ENCODE measurements at places on chromosomes 7 and 10.

DNA sequence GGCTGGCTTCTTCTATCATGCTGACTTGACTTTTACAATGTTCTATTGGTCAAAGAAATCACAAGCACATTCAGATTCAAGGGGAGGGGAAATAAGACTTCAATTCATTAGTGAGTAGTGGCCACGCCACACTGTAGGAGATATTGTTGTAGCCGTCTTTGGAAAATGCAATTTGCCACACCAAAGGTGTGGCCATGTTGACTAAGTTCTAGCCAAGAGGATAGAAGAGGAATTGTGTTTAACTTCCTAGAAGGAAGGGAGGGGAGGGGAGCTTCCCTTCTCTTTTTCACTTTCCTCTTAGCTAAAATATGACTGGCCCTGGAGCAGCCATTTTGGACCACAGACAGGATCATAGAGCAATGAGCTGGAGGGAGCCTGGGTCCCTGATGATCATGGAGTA is 3.4 kb upstream of the PRKAR2B start:
- DNase-seq, result no peak

GRCh38 chr7:132226046-132226956 is 350.0 kb downstream of the PLXNA4 start:
- no peak for DNase-seq

DNA sequence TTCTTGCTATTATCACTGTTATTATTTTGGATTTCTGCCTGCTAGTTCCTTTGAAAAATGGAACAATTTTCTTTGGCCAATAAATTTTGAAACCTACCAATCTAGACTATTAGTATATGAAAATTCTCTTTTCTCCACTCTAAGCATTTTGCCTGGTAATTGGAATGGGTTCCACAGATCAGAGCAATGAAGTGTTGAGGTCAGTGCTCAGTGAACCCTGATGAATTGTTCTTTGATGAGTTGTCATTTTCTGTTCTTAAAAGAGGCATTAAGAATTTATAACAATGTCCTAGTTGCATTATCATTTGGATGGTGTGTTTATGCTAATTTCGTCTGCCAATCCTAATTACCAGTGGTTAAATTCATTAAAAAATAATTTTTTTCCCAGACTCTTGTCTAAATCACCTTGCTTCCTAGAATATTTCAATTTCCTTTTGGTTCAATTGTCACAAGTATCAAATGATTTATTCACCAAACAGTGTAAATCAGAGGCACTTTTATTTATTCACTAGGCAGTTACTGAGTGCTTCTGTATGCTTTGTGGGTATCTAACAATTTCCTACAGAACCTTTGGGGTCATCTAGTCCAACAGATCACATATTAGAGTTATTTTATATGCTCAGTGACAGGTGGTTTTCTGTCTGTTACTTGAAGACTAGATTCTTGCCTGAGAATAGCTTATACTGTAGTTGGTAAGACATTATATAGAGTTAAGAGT is 239.0 kb downstream of the DNAJB9 start:
- no peak for DNase-seq

- no peak for DNase-seq
Measured at GRCh38 chr10:88271761-88272543, 311.2 kb downstream of the RNLS start.

- DNase-seq, result no peak
Measured at GRCh38 chr10:71912431-71912830, 51.8 kb upstream of the CHST3 start.

- DNase-seq, result no peak
Measured at GRCh38 chr10:93478873-93479272, 3.3 kb downstream of the MYOF start.

DNA sequence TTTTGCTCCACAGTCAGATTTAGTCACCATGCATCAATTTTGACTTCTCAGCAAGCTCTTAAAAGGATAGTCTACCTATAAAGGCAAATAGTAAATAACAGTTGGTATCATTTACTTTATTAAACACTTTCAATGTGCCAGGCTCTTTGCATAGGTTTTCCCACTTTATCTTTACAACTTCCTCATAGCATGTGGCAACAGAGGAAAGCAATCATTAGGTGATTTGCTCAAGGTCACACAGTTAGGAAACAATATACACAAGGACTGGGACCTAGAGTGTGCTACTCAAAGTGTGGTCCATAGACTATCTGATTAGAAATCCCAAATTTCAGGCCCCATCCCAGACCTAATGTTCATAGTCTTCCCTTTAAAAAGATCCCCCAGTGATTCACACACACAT is 212.3 kb downstream of the MTERF1 start:
- no peak for DNase-seq

GRCh38 chr10:102613785-102614184 is 30.5 kb upstream of the TRIM8 start:
- DNase-seq, result no peak

GRCh38 chr7:30134611-30135300 is at the start of gene MTURN:
Gene MTURN (plus strand): TSS chr7:30134986. CDS start chr7:30135137, 151 bp downstream.
- peak; percentile 39 for DNase-seq

- DNase-seq, result no peak
Measured at GRCh38 chr10:13594641-13595040, 7.9 kb downstream of the PRPF18 start.

DNA sequence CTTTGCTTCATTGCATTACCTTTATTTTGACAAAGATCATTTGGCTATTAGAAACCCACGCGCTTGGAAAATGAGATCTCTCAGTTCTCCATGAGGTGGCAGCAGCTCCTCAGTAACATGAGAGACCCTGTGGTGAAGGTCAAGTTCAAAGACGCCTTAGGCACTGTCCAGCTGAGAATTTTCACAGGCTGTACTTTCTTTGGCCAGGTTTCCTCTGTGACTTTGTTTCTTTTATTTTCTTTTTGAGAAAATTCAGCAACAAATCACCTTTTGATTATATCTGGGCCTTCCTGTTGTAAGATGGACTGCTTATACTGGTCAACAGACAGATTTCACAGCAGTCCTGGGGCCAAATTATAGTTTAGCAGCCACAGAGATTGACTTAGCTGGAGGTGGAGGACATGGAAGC is 54.5 kb downstream of the RAB18 start:
- no peak for DNase-seq

GRCh38 chr7:101102026-101102425 is 16.7 kb downstream of the TRIM56 start:
- DNase-seq, result no peak

- DNase-seq, result no peak
Measured at GRCh38 chr10:80497187-80498077, 40.3 kb upstream of the SH2D4B start.

GRCh38 chr10:82463614-82464013 is 588.6 kb downstream of the NRG3 start:
- DNase-seq, result no peak

DNA sequence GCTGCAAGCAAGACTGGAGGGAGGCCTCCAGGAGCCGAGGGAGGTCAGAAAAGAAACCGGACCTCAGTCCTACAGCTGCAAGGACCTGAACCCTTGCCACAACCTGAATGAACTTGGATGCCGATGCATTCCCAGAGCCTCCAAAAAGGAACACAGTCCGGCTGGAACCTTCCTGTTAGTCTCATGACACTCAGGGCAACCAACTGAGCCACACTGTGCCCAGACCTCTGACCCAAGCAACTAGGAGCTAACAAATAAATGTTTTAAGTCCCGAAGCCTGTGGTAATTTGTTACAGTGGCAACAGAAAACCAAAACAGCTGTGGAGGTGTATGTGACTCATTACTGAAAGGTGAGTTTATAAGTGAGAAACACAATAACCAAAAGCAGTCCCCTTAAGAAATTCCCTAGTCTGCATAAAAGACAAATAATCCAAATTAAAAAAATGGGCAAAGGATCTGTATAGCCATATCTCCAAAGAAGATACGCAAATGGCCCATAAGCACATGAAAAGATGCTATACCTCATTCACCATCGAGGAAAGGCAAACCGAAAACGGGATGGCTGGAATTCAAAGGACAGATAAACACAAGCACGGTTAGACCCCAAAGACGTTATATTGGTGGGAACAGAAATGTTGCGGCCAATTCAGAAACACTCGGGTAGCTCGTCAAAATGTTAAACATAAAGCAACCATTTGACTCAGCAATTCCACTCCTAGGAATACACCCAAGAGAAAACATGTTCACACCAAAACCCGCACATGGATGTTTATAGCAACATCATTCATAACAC is 24.8 kb downstream of the GNA12 start:
- DNase-seq, result no peak

- DNase-seq, result no peak
Measured at GRCh38 chr10:102776779-102777456, 33.2 kb downstream of the WBP1L start.

DNA sequence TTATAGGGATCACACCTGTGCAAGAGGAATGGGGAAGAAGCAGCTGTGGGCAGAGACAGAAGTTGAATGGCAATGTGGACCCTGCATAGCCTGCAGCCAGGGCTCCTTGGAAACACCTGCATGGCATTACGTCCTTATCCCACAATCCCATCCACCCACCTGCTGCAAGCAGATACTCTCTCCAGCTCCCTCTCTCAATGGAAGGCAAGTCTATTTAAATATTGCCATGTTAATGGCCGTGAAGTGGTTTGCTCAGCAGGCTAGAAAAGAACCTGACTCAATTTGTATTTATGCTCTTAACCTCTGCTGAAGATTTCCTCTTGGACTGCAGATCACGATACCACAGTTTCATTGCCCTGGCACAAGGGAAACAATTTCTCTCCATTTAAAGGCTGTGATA is 417.0 kb downstream of the TYW1 start:
- DNase-seq, result no peak

GRCh38 chr7:114158275-114158674 is 239.5 kb upstream of the PPP1R3A start:
- no peak for DNase-seq

DNA sequence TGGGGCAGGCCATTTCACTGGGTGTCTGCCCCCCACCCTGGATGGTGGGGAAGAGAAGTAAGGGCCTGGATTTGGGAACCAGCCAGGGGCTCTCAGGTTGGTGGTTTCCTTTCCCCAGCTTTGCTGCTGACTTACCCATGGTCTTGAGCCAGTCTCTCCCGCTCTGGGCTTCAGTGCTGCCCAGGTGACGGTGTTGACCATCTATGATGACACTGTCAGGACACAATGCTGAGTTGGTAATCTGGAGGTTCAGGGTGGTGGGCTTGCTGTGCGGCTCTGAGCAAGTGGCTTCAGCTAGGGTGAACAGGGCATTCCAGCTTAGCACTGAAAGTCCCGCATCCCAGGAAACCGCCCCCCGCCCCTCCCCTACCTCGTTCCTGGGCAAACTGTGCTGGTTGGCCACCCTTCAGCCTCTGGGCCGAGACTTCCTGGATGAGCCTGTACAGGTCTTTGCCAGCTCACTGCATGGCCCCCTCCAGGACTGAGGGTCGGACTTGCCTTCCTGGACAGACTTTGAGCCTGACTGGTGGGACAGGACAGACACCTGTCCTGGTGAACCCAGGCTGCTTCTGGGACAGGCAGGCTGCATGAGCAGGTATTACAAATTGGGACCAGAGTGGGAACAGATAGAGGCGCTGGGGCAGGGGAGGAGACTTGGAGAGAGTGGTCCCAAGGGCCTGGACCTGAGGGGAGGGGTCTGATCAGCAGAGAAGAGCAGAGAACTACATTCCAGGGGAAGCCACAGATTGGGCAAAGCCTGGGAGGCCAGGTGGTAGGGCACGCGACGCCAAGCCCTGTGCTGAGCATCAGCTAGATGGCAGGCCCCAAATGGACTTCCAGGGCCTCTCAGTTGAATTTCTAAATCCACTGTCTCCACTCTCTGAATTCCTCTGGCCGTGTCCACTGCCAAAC is 19.9 kb upstream of the ZMIZ1 start:
- no peak for DNase-seq

GRCh38 chr10:86744067-86744725 is 12.2 kb upstream of the BMPR1A start:
- no peak for DNase-seq

DNA sequence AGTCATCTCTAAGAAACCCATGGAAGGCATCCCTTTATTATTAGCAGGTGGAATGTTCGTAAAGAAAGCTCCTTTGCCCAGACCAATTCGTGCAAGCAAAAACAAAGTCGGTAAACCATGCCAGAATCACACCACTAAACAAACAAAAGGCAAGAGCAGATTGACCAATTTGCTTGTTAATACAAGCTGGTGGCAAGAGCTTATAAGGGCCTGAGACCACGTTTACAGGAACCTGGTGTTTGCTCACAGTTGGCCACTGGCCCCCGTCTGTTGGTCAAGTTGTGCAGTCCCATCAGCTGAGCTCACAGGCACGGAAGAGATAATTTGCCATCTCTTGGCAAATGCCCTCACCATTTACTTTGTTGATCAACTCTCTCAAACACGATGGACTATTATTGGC is 342.2 kb upstream of the MKI67 start:
- DNase-seq, result no peak

DNA sequence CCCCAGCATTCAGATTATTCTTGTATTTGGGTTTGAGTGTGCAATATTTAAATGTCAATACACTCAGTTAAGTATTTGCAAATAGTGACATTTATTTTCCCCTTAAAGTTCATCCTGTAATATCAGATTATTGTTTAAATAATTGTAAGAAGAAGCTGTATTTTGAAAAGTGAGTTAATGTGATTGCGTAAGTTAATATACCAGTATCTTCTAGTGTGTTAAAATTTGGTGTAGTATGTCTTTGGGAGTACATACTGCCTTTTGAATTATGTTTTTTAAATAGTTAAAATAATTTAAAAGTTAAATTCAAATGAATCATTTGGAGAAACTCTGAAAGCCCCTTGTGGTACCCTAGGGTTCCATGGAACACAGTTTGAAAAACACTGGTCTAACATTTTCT is 28.6 kb downstream of the LRMDA start:
- no peak for DNase-seq

GRCh38 chr10:2121929-2122328 is 384.6 kb upstream of the ADARB2 start:
- DNase-seq, result no peak

DNA sequence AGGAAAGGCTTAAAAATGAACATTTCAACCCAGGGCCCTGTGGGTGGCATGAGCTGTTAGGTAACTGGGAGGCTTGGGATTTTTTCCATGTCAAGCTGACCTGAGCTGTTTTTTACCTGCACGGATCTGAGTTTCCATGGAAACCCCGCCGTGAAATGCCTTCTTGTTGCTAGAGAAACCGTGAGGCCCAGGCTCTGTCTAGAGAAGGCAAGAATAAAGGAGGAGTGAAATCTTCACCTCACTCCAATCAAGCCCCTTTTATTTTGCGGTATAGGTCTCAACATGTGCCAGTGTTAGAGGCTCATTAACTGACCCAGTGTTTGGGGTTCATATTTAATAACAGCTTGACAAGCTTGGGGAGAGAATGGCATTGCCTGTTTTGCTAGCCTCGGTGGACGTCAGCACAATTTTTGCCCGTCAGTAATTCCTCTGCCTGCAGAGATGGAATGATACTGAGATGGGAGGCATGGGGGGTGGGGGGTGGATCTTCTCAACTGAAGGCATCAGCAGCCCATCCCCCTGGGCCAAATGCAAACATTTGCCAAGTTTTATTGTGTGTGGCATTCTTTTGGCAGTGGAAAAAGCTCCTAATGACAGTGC is 48.9 kb upstream of the PDCD4 start:
- no peak for DNase-seq

DNA sequence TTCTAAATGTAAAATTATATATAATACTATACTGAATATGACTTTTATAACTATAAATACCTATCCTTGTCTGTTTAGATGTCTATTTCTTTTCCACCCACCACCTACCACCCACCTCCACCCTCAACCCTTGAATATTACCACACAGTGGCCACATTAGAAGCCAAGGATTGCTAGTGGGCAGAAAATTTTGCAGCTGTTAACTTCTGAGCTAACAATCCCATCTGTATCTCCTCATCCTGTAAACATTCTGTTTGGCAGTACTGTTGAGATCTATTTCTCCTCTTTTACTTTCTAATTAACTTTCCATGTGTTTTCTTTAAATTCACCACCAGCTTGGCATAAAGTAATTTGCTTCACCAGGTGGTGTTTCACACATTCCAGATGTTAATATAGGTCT is 281.1 kb upstream of the BMPER start:
- no peak for DNase-seq

- DNase-seq, result no peak
Measured at GRCh38 chr7:130415006-130415405, 25.8 kb downstream of the CEP41 start.

Measured in activated naive CD4-positive, alpha-beta T cell (primary cell).